ENCODE measurements at places on chromosomes 1 and 21.

DNA sequence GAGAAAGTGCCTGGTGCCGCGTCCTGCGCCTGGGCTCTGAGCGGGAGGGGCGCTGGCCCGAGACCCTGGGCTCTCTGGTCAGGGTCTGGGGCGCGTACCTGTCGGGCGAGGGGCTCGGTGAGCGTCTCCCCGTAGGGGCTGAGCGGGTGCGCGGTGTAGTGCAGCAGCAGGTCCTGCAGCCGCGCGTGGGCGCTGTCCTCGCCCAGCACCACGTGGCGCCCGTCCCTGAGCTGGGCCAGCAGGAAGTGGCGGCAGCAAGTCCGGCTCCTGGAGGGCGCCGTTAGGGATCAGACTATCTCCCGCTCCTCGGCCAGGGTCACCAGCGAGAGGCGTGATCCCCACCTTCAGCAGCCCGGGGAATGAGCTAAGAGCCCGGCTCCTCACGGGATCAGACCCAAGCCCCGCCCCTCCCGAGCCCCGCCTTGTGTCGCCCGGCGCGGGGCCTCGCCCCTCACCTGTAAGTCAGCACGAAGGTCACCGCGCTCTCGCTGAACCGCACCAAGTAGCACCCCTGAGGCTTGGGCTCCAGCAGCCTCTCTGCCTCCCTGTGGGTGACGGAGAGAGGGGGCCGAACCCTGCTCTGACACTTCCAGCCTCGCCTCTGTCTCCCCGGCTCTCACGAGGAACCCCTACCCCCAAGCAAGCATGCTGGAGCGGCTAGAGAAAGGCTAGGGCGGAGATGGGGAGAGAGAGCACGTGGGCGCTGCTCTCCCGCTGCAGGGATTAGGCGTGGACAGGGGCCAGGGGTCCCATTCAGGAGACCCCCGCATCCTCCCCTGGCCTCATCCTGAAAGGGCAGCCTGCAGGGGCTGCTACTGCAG, 2.7 kb downstream of the SH2D2A start:
- DNase-seq: peak; percentile 46

DNA sequence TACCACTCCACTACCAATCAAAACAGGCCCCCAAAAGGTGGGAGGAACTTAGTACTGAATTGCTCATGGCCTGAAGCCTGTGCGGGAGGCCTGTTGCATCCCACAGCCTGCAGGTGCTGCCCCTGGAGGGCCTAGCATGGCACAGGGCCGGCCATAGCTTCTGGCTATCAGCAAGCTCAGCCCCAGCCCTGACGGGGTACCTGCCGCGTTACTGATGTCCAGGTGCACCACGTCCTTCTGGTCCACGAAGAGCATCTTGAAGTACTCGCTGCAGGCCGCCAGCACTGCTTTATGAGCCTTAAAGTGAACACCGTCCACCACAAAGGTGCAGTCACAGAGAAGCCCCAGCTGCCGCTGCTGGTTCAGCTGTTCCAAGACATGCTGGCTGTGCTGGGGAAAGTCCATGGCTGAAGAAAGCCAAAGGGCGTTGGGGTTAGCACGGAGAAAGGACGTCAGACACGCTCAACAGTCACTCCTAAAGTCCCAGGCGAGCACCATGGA, 27.8 kb downstream of the ZBTB17 start:
- no peak for DNase-seq

- no peak for DNase-seq
These were observed 92.9 kb downstream of the LTN1 start for GRCh38 chr21:28899744-28900143.

DNA sequence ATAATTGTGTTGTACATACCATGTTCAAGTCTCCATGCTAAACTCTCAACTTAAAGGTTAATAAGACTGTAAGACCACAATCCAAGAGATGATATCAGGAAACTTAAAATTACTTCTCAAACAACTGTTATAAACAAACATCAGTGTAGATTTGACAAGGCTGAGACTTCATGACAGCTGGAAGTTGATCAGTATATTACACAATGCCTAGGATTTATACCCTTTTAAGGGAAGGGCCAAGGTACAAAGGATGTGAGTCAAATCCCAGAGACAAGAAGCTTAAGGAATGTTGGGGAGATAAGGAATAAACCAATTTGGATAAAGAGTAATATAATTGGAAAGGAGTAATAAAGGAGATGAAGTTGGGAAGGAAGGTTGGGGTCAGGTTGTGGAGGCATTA, 98.8 kb downstream of the LBR start:
- DNase-seq: no peak

GRCh38 chr1:169572187-169572586, 14.1 kb downstream of the F5 start:
- DNase-seq: no peak

DNA sequence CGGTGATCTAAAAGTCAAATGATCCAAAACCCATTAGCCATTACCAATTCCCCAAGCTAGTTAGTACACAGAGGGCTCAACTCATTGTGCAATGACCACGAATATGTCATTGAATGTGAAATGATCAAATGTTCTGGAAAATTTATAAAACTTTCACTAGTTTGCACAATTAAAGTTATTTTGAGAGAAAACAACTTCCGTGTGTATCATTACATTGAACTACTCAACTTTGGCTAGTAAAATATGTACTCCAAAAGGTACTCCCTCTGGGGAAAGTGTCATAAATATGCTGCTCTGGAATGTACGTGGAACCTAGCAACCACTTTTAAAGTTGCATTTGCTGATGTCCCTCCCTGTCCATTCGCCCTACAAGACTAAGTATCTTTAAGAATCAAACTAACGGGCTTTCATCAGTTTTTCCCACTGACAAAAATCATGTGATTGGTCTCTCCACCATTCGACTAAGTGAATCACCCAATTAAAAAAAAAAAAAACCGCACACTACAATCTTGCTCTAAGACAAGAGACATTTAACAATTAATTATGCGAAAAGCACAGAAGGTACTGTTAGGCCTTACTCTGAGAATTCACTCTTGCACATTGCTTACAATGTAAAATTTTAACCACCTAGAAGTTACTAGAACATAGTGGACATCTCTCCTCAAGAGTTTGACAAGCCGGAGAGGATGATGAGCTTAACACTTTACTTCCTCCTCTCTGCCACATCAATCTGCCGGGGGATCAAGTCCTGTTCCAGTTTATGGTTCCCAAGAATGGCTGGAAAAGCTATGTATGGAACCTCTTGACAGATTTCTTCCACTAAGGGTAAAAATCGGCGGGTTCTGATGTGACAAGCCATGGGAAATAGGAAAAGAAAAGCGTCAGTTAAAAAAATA, 1.2 kb downstream of the ACBD3 start:
- no peak for DNase-seq

DNA sequence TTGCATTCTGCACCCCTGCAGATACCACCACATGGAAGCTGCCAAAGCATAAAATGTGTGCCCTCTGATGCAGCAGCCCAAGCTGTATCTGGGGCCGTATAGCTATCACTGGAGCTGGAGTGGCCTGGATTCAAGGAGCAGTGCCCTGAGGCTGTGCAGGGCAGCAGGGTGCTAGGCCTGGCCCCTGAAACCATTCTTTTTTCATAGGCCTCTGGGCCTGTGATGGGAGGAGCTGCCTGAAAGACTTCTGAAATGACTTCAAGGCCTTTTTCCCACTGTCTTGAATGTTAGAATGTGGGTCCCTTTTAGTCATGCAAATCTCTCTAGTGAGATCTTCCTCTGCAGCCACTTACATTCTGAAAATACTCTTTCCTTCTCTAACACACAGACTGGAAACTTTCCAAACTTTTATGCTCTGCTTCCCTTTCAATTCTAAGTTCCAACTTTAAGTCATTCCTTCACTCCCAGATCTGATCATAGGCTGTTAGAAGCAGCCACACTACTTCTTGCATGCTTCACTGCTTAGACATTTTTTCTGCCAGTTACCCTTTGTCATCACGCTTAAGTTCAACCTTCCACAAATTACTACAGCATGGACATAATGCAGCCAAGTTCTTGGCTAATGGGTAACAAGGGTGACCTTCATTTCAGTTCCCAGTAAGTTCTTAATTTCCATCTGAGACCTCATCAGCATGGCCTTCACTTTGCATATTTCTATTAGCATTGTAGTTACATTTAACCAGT, 42.4 kb downstream of the DRAM2 start:
- DNase-seq: no peak

DNA sequence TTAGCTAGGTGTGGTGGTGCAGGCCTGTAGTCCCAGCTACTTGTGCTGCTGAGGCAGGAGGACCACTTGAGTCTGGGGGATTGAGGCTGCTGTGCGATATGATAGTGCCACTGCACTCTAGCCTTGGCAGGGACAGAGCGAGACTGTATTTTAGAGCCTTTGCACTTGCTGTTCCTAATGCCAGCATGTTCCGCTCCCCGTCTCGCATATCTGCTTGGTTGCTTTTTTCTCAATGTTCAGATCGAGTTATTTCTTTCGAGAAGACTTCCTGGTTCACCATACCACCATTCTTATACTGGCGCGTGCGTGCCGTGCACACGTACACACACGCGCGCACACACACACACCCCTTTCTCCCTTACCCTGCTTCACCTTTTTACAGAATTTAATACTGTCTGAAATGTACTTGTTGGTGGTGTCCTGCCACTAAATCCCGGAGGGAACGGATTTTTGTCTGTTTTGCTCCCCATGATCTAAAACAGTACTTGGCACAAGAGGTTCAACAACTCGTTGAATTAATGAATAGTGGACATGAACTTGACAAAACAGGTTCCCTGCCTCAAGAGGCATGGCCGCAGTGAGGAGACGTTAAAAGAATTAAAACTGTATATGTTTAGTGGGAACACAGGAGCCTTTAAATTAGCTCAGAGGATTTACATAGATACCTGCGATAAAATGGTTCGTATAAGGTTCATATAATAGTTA, 1.1 kb upstream of the RPRD2 start:
- no peak for DNase-seq

DNA sequence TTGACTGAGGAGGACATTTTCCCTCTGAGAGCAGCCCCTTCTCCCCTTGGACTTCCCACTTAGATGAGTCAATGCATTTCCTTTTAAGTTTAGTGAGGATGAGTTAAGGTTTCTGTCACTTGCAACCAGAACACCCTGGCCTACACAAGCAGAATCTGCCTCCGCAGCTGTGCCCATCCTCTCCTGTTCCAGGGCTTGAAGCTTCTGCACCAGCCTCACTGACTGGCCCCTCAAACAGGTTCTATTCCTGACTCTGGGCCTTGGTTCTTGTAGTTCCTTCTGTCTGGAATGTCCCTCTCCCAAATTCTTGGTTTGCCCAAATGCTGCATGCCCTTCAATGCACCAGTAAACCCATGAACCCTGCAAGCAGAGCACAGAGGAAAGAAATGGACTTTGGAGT, 394.4 kb downstream of the PTPRU start:
- DNase-seq: no peak

DNA sequence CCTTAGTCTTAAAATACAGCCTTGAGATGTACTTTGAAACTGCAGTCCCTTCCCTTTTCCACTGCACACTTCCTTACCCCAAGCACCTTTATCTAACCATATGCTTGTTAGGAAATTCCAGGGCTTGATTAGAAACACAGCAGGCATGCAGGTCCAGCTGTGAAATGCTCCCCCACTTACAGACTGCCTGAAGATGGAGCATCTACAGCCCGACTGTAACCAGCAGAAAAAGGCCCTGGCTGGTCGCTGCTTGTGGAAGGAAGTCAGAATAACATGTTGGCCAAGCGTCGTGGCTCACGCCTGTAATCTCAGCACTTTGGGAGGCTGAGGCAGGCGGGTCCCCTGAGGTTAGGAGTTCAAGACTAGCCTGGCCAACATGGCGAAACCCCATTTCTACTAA, 37.2 kb downstream of the VN1R5 start:
- no peak for DNase-seq

DNA sequence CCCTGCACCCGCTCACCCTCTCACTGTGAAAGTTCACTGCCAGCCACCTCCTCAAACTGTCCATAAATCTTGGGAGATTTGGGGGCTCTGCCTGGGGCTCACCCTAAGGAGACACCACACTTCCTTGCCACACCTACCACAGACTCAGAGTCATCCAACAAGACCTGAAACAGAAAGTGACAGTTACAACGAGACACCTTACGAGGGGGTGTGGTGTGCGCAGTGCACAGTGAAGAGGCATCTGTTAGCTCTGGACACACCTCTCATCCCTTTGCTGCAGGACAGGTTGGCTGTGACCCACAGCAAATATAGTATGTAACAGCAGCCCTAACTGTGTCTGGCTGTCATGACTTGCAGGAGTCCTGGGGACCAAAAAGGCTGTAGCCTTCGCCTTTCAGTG, 190.2 kb downstream of the NR5A2 start:
- no peak for DNase-seq

GRCh38 chr1:53043271-53043670, 18.7 kb upstream of the PODN start:
- DNase-seq: no peak

DNA sequence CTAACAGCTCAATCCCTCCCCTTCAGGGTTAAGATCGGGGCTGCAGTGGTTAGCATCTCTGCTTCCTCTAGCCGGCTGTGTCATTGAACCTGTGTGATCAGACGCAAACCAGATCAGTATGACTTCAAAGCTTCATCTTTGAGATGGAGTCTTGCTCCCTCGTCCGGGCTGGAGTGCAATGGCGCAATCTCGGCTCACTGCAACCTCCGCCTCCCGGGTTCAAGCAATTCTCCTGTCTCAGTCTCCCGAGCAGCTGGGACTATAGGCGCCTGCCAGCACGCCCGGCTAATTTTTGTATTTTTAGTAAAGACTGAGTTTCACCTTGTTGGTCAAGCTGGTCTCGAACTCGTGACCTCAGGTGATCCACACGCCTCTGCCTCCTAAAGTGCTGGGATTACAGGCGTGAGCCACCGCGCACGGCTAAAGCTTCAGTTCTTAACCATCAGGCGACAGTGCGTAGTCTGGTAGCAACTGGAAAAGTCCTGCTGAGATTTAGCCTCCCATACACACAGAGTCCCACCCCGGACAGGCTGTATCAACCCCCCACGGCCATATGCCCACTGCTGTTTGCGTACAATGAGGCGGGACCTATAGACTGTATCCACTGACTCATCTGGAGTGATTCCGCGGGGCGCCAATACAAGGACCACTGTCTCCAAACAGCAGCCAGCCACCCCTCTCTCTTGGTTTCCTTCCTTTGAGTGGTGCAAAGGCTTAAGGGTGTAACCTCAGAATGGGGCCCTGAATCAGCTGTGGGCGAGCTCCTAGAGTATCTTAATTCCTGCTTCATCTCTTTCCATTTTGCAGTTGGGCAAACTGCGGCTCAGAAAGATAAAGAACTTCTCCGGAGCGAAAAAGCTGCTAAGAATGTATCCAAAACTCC, 23.3 kb downstream of the CELA3A start:
- DNase-seq: peak; percentile 92

- peak; percentile 58 for DNase-seq
These were observed 47.2 kb upstream of the VANGL1 start for GRCh38 chr1:115594600-115594999.

- no peak for DNase-seq
These were observed 56.8 kb downstream of the MTR start for GRCh38 chr1:236851871-236852270.

DNA sequence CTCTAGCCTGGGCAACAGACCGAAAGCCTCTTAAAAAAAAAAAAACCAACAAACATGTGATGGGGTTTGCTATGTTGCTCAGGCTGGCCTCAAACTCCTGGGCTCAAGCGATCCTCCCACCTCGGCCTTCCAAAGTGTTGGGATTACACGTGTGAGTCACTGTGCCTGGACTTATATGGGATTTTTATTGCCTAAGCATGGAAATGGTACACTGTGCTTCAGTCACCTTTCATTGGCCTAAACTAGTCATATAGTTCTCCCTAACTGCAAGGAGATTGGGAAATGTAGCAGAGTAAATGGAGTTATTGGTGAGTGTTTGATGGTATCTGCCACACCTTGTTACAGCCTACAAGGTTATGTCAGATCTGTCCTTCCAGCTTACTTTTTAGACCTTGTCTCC, 17.2 kb upstream of the MEF2D start:
- no peak for DNase-seq
